Memory B cell (primary cell): ENCODE measurements at places on chromosomes 13 and 19.

DNA sequence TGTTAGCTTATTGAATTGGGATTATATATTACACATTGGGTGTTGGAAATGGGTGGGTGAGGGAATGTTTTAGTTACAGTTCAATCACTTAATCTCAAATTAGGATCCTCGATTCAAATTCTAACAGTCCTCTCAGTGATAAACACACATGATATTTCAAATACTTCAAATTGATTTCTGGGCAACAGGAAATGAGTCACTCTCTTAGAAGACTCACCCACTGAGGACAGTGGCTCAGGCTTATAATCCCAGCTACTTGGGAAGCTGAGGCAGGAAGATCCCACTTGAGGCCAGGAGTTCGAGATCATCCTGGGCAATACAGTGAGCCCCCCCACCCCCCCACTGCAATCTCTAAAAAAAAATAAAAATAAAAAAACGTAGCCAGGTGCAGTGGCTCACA lies 435.3 kb downstream of the KLF12 start:
- no peak for DNase-seq

DNA sequence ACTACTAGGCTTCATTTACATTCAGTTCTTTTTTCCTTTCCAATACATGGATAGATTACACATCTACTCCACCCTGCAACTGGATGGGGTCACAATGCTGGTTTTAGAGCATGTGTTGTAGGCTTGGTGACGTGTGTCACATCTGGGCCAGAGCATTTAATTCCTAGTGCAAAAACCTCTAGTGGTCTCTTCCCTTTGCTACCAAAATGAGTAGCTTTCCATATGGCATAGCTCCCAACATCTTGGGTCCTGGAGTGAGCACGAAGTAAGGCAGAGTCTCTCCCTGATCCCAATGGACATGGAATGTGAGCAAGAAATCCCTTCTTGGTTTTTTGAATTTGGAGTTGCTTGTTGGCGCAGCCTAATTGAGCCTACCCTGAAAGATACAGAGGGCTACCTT lies 51.7 kb downstream of the TNFSF11 start:
- DNase-seq = no peak

DNA sequence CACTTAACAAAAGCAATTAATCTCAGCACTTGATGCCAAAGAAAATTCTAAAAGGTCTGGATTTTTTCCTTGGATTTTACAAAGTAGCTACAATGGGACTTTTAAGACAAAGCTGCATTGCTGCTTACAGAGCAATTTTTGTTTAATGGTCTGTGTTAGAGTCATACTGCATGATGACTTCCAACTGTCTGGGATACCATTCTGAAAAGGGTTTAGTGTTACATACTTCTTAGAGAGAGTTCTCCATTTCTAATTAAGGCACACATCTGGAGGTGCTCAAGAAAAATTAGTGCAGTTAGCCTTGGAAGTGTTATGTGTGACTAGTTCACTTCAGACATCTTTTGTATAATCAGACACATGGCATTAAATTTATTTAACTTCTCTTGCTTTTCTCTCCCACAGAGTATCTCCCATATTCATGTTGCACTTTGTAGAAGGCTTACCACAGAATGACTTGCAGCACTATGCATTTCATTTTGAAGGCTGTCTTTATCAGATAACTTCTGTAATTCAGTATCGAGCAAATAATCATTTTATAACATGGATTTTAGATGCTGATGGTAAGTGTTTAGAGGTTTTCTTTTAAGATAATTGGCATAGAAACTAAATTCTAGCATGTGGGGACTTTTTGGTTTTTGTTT lies 35.1 kb downstream of the USPL1 start:
- DNase-seq = no peak

DNA sequence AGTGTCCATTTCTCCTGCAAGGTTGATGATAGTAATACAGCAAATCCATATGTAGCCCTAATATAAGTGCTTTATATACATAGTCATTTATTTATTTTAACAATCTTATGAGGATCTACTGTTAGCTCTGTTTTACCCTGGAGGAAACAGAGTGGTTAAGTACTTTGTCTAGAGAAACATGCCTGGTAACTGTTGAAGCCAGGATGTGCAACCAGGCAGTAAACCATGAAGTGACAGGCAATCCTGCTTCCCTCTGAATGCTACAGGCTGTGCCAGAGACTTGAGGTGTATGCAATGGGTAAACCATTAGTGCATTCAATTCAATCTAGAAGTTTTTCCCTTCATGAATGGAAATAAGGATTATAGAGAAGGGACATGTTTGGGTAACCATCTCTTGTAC lies 911.0 kb downstream of the PCDH17 start:
- DNase-seq = no peak

- DNase-seq = no peak
Measured at GRCh38 chr19:18155095-18156087, 2.4 kb downstream of the PIK3R2 start.

DNA sequence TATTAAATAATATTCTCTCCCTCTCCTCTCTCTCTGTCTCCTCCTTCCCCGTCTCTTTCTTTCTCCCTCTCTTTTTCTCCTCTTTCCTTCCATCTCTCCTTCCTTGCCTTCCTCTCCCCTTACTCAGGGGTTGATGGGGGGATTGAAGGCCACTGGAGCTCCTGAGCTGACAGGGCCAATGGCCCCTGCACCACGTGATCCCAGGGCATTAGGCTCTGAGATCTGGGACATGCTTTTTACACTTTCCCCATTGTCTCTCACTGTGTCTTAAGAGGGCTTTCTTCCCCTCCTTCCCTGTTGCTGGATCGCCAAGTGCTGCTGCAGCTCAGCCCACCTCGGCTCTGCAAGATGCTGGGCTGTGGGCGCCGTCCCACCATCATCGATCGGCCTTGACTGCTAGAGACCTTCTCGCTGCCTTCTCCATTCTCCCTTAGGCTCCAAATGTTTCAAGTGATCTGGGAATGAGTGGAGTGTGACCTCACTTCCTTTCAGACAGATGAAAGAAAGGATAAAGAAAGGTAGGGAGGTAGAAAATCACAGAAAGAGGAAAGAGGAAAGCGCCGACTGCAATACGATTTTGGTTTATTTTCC lies 42.2 kb downstream of the COL4A1 start:
- DNase-seq = no peak

- no peak for DNase-seq
Measured at GRCh38 chr19:662207-662961, 630 bp downstream of the RNF126 start.

DNA sequence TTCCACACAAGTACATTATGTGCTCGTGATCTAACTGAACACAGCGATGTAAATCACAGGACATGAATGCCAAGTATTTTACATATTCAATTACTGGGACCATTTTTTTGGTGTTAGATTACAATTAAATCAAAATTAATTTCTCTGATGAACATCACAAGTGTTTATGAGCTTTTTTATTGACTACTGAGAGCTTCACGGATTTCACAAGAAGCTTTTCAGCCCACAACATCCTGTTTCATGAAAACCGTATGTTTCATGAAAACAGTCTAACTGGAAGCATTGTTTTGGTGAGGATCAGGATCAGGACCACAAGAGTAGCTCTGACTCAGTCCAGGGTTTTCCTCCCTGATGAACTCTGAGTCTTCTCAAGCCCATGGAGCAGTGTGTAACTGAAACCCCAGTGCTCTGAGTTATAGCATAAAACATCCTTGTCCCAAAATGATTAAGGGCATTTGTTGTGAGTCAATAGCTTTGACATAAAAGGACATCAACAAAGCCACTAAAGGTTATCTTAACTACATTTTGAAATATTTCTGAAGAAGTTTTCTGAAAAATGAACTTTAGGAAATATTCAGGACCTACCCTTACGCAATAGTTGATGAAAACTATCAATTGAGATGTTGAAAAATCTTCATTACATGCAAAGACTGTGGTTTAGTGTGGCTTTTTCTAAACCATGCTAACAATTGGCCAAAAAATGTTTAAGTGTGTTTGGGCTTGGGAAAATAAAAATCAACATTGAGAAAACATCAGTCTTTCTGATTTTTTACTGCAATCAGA lies 49.3 kb downstream of the UFM1 start:
- DNase-seq = no peak

GRCh38 chr19:581399-582111 lies 8.1 kb upstream of the HCN2 start:
- peak; percentile 10 for DNase-seq

DNA sequence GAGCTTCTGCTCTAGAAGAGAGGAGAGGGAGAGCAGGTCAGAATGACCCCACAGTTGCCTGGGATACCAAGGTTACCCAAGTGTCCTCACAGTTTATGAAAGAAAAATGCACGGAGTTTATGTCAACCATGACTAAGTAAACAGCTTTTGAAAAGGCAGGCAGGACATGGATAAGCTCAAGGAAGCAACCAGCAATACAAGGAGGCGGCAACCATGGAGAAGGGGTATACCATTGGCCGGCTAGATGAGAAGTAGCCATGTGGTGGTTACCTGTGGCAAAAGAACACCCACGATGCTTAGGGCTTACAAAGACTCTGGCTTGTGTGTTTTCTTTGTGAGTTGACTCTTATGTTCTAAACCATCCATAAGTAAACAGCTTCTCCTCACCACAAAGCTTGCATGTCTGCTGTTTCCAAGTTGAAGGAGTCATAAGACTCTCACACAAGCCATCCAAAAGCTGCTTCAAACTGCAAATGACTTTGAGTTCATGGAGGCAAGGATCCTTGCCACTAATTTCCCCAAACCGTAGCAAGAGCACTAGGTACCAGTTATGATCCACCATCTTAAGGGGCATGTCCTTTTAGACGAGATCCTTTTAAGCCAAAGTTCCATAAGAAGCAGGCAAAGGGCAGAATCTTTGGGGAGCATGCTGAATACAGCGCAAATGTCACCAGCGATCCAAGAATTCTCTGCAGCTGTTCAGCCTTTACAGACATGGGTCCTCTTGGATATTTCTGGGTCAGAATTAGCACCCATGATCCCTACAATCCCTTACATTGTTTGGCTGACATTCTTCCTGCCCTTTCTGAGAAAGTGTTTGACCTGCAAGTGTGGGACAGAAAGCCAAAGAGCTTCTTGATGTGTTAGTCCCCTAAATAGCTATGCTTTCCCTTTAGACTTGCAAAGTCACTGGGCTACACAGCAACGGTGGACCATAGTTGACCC lies 74.8 kb upstream of the IPO5 start:
- DNase-seq = no peak

GRCh38 chr19:10499550-10500246 lies 3.5 kb downstream of the KEAP1 start:
- no peak for DNase-seq

- DNase-seq = no peak
Measured at GRCh38 chr13:44004878-44005277, 125.2 kb downstream of the LACC1 start.

DNA sequence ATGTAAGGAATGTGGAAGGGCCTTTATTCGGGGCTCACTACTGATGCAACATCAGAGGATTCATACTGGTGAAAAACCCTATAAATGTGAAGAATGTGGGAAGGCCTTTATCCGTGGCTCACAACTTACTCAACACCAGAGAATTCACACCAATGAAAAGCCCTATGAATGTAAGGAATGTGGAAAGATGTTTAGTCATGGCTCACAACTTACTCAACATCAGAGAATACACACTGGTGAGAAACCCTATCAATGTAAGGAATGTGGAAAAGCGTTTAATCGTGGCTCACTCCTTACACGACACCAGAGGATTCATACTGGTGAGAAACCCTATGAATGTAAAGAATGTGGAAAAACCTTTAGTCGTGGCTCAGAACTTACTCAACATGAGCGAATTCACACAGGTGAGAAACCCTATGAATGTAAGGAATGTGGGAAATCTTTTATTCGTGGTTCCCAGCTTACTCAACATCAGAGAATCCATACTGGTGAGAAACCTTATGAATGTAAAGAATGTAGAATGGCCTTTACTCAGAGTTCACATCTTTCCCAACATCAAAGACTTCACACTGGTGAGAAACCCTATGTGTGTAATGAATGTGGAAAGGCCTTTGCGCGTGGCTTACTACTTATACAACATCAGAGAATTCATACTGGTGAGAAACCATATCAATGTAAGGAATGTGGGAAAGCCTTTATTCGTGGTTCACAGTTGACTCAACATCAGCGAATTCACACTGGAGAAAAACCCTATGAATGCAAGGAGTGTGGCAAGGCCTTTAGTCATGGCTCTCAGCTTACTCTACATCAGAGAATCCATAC lies 44.3 kb downstream of the ZNF585A start:
- no peak for DNase-seq

DNA sequence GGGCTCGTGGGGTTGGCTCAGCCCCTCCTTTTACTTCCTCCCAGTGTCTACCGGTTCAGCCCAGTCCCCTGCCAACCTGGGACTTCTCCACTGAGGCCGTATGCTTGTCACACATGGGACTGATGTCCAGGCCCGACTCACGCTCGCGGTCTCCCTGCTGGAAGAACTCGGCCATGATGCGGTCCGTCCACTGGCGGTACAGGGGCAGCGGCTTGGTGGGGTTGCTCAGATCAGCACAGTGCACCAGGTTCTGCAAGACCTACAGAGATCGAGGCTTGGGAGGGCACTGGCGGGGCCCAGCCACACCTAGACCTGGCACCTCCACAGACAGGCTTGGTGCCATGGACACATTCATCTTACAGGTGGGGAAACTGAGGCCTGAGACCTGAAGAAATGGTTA lies 7.8 kb upstream of the RAB3A start:
- DNase-seq = no peak

- no peak for DNase-seq
Measured at GRCh38 chr19:54795758-54796157, 7.7 kb upstream of the KIR2DL4 start.

- DNase-seq = no peak
Measured at GRCh38 chr13:104996022-104996421, 1539.4 kb downstream of the EFNB2 start.

- no peak for DNase-seq
Measured at GRCh38 chr13:29830000-29830399, 20.4 kb downstream of the UBL3 start.

DNA sequence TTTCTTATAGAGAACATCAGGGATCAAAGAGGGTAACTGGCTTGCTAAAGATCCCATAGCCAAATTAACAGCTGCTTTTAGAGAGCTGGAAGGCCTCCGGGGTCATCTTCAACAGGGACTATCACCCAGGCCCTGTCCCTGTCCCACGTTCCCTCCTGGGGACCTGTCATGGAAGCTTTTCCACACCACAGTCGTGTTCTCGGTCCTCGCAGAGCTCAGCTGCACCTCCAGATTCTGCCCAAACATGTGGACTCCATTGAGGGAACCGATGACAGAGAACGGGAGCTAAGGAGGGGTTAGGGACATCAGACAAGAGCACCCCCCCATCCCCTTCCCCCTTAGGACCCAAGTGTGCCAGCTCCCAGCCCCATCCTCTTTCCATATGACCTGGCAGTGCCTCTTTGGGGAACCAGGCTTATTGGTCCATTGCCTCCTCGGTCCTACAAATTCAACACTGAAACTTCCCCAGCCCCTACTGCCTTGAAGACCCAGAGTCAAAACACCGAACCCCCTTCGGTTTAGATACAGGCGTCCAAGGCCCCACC lies 568 bp downstream of the FUZ start:
- no peak for DNase-seq

- no peak for DNase-seq
Measured at GRCh38 chr19:41913538-41914423, 14.5 kb downstream of the ERFL start.

GRCh38 chr13:87889254-87889653 lies 218.1 kb downstream of the SLITRK5 start:
- no peak for DNase-seq
